ENCODE measurements at places on chromosomes 2 and 18. TPM values are rescaled to one million over a fixed set of nuclear protein-coding genes. Genes with fewer than 3 reads are reported as not detected.

- no peak for DNase-seq
These were observed 356.3 kb downstream of the PARD3B start for GRCh38 chr2:204901591-204901990.

- DNase-seq, result no peak
These were observed 3.1 kb downstream of the GCG start for GRCh38 chr2:162148956-162149355.

DNA sequence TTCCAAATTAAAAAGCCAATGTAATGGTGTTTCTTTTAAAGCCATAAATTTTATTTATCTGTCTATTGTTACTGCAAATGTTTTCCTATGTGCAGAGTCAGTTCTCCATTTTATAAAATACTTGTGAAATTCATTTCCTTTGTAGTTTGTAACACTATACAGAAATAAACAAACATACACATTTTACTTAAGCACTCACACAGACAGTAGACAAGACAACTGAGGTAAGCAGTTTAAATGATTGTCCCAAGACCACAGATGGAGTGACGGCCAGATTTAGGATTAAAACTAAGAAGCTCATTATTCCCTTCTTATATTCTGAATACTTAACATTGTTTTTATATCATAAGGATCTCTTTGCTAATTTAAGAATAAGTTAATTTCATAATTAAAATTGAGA, 100.9 kb downstream of the BAZ2B start:
- no peak for DNase-seq

DNA sequence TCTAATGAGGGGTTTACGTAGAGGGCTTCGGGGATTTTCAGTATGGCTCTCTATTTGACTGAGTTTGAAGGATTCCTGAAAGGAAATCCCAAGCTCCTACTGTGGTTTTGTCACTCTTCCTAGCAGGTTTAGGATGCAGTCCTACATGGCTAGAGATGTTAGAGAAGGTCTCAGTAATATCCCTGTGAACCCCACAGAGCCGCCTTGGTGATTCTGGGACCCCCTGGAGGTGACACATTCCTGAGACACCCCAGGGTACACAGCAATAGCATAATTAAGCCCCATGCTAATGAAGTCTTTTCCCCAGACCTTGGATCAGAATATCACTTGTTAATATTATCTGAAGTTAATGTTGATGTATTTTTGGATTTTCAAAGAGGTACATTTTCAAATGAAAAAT, 103.8 kb downstream of the SNTG2 start:
- no peak for DNase-seq

DNA sequence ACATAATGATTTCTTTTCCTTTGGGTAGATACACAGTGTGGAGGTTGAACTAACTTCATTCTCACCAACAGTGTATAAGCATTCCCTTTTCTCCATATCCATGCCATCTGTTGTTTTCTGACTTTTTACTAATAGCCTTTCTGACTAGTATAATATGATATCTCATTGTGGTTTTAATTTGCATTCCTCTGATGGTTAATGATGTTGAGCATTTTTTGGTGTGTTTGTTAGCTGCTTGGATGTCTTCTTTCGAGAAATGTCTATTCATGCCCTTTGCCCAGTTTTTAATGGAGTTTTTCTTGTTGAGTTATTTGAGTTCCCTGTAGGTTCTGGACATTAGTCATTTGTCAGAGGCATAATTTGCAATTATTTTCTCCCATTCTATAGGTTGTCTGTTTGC, 59.8 kb downstream of the MARCHF4 start:
- DNase-seq, result no peak

GRCh38 chr2:165505514-165505913, 36.0 kb downstream of the CSRNP3 start:
- no peak for DNase-seq

DNA sequence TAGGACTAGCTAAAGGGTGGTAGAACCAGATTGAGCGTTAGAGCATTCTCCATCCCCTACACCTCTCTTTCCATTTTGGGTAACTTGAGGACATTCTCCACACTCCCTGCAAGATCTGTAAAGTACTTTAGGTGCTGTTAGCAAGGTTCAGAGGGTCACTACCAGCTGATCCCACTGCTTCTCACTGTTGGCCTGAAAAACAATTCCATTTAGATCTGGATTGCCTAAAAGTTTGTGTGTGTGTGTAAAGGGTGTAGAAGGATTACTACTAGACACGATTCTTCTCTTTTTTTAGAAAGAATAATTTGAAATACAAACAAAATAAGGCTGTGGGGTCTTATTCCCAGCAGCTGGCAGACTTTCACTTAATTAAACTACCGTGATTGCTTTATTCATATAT, 95.1 kb upstream of the TMEM178A start:
- no peak for DNase-seq

- no peak for DNase-seq
These were observed 21.1 kb downstream of the PCARE start for GRCh38 chr2:29053223-29053622.

DNA sequence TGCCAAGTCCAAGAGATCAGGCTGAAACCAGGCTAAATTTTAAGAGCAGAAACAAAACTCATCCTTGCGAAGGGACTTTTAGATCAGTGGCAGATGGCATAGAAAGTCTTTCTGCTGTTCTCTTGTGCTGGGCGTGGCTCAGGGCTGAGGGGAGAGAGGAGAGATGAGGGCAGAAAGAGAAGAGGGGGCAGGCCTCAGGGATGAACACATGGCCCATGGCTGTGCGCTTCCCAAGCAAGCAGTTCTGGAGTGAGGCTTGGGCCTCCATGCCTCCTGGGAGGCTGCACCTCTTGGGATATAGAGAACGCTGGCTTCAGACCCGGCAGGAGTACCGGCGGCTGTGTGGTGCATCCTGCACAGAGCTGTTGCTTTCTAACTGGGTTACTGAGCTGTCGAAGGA, 41.0 kb downstream of the HPCAL1 start:
- no peak for DNase-seq

GRCh38 chr18:49075681-49076080, 124.9 kb upstream of the SMAD7 start:
- DNase-seq, result no peak

DNA sequence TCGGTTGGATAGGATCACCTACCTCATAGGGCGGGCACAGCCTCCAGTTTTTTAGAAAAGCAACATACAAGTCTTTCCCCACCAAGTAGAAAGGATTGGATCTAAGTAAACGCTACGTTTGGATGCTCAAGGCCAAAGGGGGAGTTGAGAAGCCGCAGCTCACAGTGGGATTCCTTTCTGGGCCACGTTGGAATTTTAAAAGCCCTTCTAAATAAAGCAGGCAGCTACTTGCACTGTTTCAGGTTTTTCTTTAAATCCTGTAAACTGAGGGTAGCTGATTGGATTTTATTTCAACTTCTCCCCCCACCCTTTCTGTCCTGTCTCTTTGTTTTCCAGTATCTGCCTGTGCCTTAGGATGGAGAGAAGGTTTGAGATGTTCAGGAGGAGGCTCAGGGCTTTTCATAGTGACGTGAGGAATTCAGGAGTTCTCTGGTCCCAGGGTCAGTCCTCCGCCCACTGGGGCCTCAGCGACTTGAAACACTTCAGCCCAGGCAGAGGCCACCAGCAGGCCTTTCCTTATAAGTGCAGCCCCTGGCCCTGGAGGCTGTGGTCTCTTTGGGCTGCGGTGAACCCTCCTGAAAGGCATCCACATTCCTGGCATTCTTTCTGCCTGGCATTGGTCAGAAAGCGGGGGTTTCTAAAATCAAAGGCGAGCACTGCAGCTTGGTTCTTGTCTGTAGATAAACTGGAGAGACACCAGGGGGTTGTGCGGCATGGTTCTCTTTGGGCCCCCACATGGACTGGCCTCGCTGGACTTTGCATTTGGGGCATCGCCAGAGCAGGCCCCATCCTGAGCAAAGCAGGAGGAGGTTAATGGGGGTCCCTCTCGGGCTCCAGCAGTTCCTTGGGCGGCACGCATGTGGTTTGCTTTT, 44.5 kb downstream of the SH3BP4 start:
- DNase-seq, result no peak

GPR39 gene
- 0.22 TPM for total RNA-seq

- DNase-seq, result no peak
These were observed 222.3 kb upstream of the ZC3H15 start for GRCh38 chr2:186263673-186264250.

Measured in lung microvascular endothelial cell (primary cell).